ENCODE measurements at places on chromosomes 3 and 15.

DNA sequence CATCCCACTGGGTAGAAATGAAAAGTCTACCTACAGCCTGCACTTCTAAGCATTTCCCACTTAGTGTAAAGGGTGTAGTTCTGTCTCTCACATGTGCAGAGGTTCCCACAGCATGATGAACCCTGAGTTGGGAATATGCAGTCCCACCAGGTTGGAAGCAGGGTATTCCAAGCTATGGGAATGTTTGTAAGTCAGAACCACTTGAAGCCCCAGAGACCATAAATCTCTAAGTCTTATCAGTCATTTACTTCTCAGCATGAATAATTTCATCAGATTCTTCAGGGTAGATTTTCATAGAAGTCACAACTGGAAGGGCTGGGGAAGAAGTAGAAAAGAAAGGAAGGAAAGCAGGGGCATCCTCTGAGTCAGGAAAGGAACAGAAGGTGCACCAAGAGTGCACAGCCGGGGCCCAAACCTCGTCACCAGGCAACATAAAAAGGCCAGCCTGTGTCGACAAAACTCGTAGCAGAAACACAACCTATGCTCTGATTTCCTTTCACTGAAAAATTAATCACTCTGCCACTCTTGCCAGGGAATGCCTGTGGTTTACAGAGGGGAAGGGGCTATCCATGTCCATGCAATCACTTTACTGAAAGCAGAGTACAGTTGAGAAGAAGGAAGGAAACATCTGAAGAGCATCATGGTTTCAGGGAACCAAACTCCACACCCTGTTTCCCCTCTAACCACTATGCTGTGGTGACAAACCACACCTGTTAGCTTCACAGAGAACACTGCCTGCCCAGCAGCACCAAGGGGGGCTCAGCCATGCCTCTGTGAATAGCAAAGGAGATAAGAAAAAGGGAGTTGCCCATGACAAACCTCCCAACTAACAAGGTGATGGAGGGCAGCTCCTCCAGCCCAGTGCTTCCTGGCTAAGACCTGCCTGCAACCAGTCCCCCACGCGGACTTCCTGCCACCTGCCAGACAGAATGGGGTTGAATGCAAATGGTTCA is 40.5 kb downstream of the SH3BP5 start:
- DNase-seq: no peak

GRCh38 chr3:150396956-150397550 is 11.0 kb upstream of the TSC22D2 start:
- DNase-seq: no peak

DNA sequence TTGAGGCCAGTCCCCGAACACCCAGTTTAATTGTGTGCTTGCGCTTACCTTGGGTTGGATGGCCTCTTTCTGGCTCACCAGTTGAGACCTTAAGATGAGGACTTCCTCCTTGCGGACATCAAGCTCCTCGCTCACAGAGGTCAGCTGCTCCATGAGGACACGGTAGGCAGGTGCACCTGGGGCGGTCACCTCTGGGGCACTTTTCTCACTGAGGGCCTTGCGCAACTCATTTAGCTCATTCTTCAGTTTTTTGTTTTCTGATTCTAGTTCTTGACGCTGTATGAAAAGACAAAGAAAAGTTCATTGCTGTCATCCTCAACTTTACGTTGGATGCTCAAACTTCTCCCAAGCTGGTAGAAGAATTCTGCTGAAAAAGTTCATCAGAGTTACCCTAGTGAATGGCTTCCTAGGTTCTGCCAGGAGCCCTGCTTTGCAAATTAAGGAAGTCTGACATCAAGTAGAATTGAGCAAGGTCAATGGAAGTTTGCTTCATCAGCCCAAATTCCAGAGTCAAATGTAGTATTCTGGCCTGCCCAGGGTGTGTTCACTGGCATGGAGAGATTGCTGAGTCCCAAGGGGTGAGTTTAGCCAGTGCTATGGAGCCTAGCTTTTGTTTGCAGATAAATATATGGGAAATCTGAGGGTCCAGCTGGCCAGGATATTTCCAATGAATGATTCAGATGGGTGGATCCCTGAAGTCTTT is 55.8 kb upstream of the MYO5C start:
- no peak for DNase-seq

DNA sequence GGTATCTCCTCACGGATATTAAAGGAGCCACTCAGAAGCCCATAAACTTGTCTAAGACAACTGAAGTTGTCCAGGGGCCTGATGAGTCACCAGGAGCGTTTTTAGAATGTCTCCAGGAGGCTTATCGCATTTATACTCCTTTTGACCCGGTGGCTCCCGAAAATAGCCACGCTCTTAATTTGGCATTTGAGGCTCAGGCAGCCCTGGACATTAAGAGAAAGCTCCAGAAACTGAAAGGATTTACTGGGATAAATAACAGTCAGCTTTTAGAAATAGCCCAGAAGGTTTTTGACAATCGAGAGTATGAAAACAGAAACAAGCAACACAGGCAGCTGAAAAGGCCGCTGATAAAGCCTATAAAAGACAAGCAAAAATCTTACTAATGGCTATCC is 4.1 kb downstream of the DET1 start:
- no peak for DNase-seq

DNA sequence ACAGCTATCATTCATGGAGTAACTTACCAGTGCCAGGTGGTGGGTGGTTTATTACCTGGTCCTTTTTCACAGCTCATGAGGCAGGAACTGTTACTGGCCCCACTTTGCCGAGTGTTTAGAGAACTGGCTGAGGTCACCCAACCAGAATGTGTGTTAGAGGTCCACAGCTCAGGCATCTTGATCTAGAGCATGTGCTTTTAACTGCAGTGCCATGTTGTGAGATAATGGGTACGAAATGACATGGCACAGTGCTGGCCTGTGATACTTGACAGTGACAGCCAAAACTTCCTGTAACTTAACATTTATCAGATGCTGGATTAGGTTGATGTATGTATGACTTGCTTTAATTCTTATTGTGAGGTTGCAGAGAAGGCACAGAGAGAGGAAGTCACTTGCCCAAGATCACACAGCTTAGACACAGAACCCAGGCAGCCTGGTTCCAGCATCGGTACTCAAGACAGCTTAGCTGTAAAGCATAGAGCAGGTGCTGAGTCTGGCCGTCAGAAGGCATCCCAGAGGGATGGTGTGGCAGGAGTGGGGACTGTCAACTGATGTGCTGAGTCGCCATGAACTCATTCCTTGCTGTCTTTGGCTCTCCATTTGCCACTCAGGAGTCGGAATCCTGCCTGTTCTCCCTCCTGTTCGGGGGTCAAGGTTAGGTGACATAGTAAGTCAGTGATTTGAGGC is 9.6 kb downstream of the MCM2 start:
- DNase-seq: no peak

- DNase-seq: peak; percentile 41
Measured at GRCh38 chr3:119145500-119146167, at the start of gene TEX55. TSS of gene TEX55 (plus strand) at chr3:119146165. CDS start at chr3:119146190, 25 bp downstream.

DNA sequence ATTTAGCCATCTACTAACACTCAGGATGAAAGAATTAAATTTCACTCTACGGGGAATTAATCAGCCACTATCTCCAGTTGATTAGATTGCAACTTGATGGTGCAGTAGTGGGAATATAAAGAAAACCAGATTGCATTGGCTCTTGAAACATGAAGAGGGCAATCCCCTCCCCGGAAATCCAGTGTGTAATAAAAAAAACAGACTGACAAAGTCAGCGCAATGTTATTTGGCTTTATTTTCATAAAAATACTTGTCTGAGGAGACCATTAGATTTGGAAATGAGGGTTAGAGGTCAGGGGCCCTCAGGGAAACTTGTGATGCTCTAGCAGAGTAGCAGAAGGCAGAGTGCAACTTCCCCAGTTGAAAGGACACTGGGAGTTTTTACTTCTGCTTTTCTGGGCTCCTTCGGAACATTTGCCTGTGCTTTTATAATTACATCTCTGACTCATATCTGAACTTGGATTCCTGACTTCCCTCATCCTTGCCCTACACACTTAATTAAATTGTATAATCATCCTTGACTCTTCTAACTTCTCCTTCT is 326.8 kb downstream of the TUSC7 start:
- DNase-seq: no peak
